ENCODE measurements at places on chromosomes 6 and 20.

DNA sequence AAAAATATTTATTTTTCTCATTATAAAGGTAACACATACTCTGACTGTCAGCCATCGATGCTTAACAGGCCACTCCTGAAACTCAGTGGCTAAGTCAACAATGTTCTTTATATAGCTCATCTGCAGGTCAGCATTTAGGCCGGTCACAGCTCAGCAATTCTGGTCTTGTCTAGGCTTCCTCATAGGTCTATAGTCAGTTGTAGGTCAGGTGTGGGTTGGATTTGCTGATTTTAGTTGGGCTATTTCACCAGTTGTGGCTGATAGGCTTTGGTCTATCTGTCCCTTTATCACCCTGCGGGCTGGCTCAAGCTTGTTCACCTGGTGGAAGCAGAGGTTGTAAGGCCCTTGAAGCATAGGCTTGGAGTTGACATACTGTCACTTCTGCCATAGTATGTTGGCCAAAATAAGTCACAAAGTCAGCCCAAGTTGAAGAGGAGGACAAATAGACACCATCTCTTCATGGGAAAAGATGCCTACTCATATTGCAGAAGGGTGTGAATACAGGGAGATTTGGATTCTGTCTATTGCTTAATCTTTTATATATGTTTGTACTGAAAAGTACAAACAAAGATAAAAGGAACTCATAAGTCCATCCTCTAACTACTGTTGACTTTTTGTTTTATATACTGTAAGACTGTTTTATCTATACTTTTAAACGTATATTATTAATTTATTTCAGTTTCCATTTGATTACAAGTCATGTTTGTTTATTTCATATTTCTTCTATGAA is 75.0 kb downstream of the BCKDHB start:
- H3K27me3 ChIP-seq: no peaks in the 10 kb centered on the region
- H3K4me3 ChIP-seq: no peak overlapping the region
- no peaks in the 10 kb centered on the region for H3K4me1 ChIP-seq
- no peak overlapping the region for H3K27ac ChIP-seq
- H3K36me3 ChIP-seq: peaks cover 32% of the 10 kb centered on the region

DNA sequence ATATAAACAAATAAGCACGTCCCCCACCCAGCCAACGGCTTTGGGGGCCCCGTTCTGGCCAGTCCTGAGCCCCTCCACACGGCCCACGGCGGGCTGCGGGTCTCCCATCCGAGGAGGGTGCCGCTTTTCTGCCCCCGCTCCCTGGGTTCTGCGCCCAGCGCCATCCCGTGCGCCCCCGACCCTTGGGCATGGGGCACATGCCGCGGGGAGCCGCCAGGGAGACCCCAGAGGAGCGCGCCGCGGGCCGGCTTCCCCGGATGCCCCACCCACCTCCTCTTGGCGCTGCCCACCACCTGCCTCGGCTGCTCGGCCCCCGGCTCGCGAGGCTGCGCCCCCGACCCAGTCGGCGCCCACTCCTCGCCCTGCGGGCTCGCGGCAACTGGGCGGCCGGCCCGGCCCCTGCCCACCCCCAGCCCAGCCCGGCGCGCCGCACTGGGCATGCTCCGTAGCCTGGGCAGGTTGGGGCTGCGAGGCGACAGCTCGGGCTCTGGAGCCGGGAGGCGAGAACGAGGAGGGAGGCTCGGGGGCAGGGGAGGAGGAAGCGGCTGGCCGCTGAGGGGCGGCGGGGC is 570 bp upstream of the PLCB4 start:
- no peak overlapping the region for H3K27ac ChIP-seq
- no peak for DNase-seq
- peaks cover 3% of the 10 kb centered on the region for H3K36me3 ChIP-seq
- H3K4me1 ChIP-seq: peaks cover 3% of the 10 kb centered on the region
- H3K4me3 ChIP-seq: no peak overlapping the region

DNA sequence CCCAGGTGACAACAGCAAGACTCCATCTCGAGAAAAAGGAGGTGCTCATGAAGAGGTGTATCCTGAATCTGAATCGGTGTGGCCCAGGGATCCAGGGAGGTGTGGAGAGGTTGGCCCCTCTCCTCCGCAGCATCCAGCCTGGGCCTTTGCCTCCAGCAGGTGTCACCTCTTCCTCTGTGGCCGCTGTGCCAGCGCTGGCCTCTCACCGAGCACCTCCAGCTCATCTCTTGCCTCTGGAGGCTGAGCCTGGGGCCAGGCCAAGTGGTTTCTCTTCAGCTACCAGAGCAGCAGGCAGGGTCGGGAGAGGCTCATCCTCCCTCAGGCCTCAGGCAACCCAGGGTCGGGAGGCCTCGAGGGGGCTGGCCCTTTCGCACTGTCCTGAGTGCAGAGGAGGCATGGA is 1.2 kb upstream of the COL20A1 start:
- H3K27ac ChIP-seq: no peak overlapping the region
- H3K27me3 ChIP-seq: peaks cover 3% of the 10 kb centered on the region
- H3K4me1 ChIP-seq: peaks cover 14% of the 10 kb centered on the region
- peaks cover 19% of the 10 kb centered on the region for H3K36me3 ChIP-seq

GRCh38 chr20:17663040-17663399 is 19.0 kb downstream of the RRBP1 start:
- H3K27ac ChIP-seq: no peak overlapping the region
- peaks cover 46% of the 10 kb centered on the region for H3K4me1 ChIP-seq

- peaks cover 27% of the 10 kb centered on the region for H3K4me1 ChIP-seq
- peaks cover 68% of the 10 kb centered on the region for H3K27me3 ChIP-seq
- H3K27ac ChIP-seq: no peak overlapping the region
- H3K36me3 ChIP-seq: no peaks in the 10 kb centered on the region
Observed at GRCh38 chr20:51563486-51564332, 21.2 kb upstream of the NFATC2 start.

GRCh38 chr20:56722042-56722441 is 92.9 kb downstream of the TFAP2C start:
- H3K27me3 ChIP-seq: no peaks in the 10 kb centered on the region
- H3K4me3 ChIP-seq: no peak overlapping the region
- H3K4me1 ChIP-seq: no peaks in the 10 kb centered on the region
- no peak overlapping the region for H3K27ac ChIP-seq
- DNase-seq: no peak
